ENCODE measurements at places on chromosomes 4 and X.

- H3K27me3 ChIP-seq = no peaks in the 10 kb centered on the region
- no peak for DNase-seq
These were observed 49.4 kb upstream of the PRR32 start for GRCh38 chrX:126770179-126770578.

DNA sequence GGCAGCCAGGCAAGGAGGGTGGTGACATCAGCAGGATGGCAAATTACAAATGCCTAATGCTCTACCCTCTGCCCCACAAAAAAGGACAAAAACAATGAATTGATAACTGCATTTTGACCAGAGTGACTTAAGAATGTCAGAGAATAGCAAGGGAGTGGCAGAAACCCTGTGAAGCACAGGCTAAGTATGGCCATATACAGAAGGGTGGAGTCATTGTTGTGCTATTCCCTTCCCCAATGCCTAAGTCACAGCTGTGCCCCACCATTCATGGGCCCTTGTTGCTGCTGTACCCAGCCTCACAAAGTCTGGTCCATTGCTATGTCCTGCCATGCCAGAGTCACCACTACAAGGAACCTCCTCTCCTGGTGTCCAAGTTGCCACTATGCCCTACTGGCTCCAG lies 123.1 kb downstream of the NEK1 start:
- peaks cover 8% of the 10 kb centered on the region for H3K36me3 ChIP-seq
- H3K27me3 ChIP-seq = no peaks in the 10 kb centered on the region
- H3K27ac ChIP-seq = no peak overlapping the region
- no peaks in the 10 kb centered on the region for H3K4me1 ChIP-seq

DNA sequence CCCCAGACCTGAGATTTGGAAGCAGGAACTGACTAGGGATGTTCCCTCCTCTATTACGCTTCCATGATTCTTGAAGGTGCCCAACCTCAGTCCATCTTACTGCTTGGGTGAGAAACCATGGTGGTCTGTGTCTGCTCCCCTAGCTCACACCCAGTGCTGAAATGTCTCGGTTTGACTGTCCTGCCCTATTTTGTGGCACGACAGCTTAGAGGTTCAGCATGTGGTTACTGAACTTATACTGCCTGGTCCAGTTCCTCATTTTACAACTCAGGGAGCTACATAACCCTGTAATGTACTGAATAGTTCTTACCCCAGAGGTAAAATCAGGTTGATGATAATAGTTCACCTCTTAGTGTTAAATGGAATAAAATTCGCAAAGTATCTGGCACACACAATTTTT lies 203.1 kb downstream of the RBM46 start:
- no peak overlapping the region for H3K27ac ChIP-seq
- no peak for DNase-seq
- no peaks in the 10 kb centered on the region for H3K27me3 ChIP-seq
- H3K4me1 ChIP-seq = no peaks in the 10 kb centered on the region

DNA sequence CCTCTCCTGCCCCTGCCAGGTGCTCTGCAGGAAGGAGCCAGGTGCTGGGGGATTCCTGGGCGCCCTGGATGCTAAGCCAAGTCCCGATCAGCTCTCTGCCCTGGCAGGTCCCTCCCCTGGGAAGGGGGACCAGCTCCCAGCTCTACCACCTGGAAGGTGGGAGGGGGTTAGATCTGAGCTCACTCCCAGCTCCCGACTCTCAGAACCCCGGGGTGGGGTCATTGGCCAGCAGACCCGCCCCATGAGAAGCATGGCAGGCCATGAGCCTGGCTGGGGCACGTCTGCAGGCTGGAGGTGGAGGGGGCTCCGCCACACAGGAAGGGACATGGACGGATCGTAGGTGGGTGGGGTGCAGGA lies 83.4 kb upstream of the NKX1-1 start:
- H3K27ac ChIP-seq = no peak overlapping the region
- no peak for DNase-seq
- H3K4me1 ChIP-seq = no peaks in the 10 kb centered on the region
- H3K36me3 ChIP-seq = no peaks in the 10 kb centered on the region
- H3K4me3 ChIP-seq = no peak overlapping the region

DNA sequence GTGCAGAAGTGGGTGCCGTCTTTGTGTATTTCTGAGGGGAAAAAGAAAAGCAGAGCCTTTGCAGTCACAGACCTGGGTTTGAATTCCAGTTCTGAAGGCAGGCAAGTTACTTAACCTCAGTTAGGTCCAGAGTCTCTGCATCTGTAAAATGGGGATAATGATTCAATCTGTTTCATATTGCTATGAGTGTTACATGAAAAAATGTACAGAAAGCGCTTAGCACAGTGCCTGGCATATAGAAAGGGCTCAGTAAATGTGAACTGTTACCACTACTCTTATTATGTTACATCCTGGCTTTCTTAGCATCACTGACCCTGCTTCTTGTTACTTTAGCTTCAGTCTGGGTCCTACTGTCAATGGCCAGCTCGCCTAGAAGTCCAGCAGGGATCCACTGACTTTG lies 45.9 kb downstream of the DOCK11 start:
- peaks cover 35% of the 10 kb centered on the region for H3K36me3 ChIP-seq
- H3K4me3 ChIP-seq = no peak overlapping the region
- H3K4me1 ChIP-seq = peaks cover 14% of the 10 kb centered on the region
- no peak overlapping the region for H3K27ac ChIP-seq

DNA sequence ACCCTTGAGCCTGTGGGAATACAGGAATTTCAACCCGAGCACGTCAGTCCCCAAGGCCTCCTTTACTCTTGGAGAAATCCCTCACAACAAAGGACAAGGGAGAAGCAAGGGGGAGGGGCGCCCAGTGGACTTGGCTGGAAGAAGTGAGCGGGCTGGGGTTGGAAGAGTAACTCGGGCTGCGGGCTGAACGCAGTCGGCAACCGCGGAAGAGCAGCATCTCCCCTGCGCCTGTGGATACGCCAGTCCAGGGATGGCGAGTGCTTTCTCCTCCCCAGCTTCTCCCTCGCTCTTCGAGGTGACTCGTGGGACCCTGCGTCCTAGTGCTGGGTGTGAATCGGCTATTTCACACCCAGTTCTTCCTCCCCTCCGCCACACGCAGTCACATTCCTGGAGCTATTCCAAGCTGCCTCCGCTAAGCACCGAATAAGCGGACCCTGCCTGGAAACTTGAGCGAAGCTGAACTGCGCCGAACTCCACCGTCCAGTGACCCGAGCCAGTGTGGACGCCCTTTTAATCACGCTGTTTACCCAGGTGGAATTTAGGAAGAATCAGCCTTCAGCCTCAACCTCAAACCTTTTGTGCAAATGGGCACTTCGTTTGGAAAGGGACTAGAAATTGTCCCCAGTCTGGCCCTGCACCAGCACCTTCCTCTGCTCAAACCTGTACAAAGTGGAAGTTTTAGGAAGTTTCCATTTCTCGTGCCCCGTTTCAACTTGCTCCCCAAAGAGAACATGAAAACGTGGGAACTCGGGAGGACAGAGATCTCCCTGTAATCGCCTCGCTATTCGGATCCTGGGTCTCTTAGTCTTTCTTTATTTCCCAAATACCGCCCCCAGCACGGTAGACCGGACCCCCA lies 64.3 kb upstream of the WDR17 start:
- peak overlapping the region; percentile 75 for H3K4me3 ChIP-seq
- H3K27ac ChIP-seq = no peak overlapping the region
- H3K4me1 ChIP-seq = peaks cover 12% of the 10 kb centered on the region
- no peaks in the 10 kb centered on the region for H3K27me3 ChIP-seq
- DNase-seq = peak; percentile 75
- no peaks in the 10 kb centered on the region for H3K36me3 ChIP-seq

- no peaks in the 10 kb centered on the region for H3K27me3 ChIP-seq
- no peaks in the 10 kb centered on the region for H3K4me1 ChIP-seq
- no peaks in the 10 kb centered on the region for H3K36me3 ChIP-seq
- H3K27ac ChIP-seq = no peak overlapping the region
These were observed 197.6 kb downstream of the CPXCR1 start for GRCh38 chrX:88944661-88945060.

GRCh38 chrX:32448320-32448719 lies 763.0 kb downstream of the DMD start:
- DNase-seq = no peak
- no peak overlapping the region for H3K4me3 ChIP-seq
- no peaks in the 10 kb centered on the region for H3K27me3 ChIP-seq
- H3K27ac ChIP-seq = no peak overlapping the region
- H3K36me3 ChIP-seq = no peaks in the 10 kb centered on the region
- H3K4me1 ChIP-seq = no peaks in the 10 kb centered on the region
